ENCODE measurements at places on chromosomes 11 and 22.
A peak's percentile ranks its signal among the peaks of the same experiment; 100 is the strongest.

DNA sequence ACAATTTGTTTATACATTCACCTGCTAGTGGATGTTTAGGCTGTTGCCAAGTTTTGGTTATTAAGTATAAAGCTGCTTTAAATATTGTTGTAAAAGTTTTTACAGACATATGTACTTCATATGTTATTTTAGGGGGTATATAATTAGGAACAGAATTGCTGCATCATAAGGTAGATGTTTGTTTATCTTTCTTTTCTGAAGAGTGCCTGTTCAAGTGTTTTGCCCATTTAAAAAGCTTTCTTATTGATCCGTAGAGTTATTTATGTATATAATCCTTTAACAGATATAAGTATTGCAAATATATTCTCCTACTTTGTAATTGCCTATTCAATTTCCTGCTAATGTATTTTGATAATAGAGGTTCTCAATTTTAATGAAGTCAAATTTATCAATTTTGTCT lies 11.3 kb upstream of the CCDC81 start:
- no peak for DNase-seq

DNA sequence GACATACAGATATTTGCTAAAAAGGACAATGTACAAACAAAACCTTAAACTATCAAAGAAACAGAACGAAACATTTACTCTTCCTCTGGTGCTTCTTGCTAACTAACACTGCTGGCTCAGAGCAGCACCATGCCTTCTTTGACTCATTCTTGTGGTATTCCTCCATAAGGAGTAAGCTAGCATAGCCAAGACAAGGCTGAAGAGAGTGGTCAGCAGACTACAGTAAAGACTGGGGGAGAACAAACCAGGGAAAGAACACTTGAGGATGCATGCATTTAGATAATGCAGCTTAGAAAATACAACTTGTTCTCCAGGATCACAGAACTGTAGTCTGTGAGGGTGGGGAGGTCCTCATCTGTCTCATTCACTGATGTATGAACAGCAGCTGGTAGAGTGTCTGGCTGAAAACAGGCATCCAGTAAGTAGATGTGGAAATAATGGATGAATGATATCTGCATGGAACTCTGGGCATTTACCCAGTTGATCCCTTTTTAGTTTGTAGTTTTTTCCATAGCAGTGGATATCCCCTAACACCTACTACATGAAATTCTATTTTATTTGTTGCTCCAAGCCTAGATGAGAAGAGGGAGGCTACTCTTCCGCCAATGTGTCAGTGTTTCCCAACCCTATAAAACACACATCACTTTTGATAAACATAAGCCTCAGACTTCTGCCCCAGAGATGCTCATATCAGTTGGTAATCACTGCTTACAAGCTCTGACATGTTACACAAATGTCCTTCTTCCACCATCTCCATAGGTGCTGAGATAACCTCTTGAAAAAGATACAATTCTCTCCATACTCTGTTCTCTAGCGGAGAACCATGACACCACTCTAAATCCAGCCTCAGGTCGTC lies 7.3 kb downstream of the SNX19 start:
- peak; percentile 75 for DNase-seq

DNA sequence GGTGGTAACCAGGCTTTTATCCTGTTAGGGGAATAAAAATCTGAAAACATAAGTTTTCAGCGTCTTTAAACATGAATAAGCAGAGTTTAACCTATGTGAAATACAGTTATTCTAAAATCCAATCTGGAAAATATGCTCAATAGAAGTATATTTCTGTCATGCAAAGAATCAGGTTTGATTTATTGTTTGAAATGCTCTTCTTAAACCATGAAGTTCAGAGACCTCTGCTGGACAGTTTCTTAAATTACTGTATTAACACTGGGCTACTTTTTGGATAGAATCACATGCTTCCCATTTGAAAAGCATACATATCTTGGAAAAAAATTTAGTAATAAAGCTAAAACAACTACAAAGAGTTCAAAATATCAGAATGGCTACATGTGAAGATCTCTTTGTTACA lies 25.4 kb downstream of the APIP start:
- DNase-seq: peak; percentile 27

DNA sequence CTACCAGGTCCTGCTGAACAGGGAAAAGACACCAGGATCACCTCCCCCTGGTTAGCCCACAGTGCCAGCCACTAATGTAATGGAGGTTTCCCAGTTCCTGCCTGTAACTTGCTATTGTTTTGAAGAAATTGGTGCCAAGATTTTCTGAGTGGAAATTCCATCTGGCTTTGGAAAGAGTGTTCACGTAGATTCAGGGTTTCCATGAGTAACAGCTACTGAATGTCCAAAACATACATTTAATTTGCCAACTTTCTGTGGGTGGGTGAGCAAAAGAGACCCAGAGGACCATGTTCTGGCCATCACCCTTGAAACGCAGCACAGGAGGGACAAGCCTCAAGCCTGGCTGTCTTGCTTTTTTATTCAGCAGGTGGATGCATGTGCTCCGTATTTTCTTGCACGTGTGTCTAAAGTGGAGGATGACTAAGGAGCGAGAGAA lies 8.8 kb upstream of the DKK3 start:
- peak; percentile 71 for DNase-seq

GRCh38 chr11:111438846-111439520 lies 59.9 kb upstream of the POU2AF1 start:
- DNase-seq: no peak

- no peak for DNase-seq
These were observed 186.0 kb upstream of the SOX6 start for GRCh38 chr11:16542353-16542752.

- no peak for DNase-seq
These were observed 24.5 kb upstream of the MMP8 start for GRCh38 chr11:102749101-102749722.

DNA sequence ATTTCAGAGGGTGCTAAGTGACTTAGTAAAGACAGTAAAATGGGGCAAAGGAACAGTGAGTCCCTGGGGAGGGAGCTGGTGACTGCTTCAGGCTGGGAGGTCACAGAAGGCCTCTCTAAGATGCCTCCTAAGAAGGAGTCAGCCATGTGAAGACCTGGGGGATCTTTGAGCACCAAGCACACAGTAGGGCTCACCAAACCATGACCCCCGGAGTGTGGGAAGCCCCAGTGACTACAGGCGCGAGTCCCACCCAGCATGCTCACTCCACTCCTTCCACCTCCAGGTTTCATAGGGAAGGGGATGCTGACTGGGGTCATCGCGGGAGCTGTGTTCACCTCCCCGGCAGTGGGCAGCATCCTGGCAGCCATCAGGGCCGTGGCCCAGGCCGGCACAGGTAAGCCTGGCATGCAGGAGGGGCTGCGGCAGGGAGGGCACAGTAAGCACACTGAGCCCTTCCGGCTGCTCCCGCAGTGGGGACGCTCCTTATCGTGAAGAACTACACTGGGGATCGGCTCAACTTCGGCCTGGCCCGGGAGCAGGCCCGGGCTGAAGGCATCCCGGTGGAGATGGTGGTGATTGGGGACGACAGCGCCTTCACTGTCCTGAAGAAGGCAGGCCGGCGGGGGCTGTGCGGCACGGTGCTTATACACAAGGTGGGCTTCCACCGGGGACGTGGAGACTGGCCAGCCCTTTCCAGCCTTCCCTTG lies 5.9 kb downstream of the TKFC start:
- no peak for DNase-seq

- DNase-seq: no peak
These were observed 955.5 kb upstream of the CHORDC1 start for GRCh38 chr11:91178366-91178765.

DNA sequence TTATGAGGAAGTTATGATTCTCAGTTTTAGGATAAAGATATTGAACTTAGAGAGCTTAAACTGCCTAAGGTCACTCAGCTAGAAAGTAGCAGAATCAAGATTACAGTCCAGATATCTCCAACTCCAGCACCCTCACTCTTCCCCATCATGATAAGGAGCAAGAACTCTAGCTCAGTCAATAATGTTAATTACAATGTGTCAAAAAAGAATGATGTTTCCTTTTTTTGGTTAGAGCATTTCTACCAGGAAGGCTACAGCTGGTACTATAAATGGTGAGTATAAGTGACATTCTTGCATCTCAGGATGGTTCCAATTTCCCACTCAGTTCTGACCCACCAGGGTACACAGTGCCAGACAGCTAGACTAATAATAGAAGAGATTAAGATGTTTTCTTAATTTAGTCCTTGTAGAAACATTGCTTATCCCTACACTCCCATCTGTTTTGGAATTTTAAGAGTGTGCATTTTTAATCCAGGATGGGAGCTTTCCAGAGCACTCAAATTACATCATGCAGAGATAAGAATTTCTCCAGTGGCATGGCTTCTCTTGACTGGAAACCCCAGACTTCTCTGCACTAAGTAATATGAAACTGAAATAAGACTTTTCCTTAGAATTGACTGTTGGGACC lies 21.6 kb upstream of the BBOX1 start:
- no peak for DNase-seq

- no peak for DNase-seq
These were observed 493.5 kb downstream of the DLG2 start for GRCh38 chr11:85133636-85134035.

GRCh38 chr11:20158597-20159257 lies 1.5 kb downstream of the DBX1 start:
- peak; percentile 62 for DNase-seq

- DNase-seq: peak; percentile 75
These were observed 80.3 kb downstream of the ME3 start for GRCh38 chr11:86592047-86592591.

Data from fibroblast of skin of right quadriceps (primary cell).